ENCODE measurements at places on chromosomes 13 and 19.

GRCh38 chr19:38251564-38252051 lies 4.6 kb downstream of the PPP1R14A start:
- DNase-seq: no peak

DNA sequence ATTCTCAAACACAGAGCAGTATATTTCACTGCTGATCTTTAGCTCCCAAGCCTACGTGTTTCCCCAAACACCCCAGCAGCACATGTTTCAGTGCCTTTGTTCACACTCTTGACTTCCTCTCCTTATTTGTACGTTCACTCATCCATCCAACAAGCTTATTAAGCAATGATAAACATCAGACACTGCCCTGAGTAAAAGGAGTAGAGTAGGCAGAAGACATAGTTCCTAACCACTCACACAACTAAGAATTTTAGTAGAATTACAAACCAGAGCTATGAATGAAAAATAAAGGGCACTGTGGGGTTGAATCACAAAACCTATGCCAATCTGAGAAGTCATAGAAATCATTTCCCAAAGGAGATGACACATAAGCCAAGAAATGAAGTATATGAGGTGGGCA lies 213.5 kb downstream of the DIAPH3 start:
- no peak for DNase-seq

DNA sequence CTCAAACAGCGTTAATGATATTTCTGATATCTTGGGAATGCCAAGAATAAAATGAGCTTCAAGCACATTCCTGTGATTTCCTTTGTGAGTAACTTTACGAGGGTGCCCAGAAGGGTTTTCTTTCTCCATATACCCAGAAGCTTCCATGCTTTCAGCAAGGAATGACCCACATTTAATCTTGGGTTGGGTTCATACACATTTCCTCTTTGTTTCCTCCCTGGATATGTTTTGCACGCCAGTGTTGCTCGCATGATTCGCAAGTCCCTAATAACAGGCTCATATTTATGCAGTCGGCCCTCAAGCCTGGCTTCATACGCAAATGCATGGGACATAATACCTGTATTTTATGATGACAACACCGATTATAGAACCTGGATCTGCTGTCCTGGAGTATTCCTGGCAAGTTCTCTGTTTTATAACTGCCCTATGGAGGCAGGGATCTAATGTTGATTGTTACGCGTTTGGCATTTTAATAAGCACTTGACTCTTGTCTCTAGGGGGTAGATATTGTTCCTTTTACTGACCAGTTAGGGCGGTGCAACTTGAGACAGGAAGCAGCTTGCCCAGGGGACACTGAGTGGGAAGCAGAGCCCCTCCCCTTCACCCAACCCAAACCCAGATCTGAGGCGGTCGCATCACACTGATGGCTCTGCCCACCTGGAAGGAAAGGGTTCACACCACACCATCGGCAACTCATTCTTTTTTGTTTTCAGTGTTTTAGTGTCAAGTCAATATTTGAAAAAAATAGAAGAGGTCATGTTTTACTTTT lies 220.4 kb upstream of the SOX1 start:
- no peak for DNase-seq

DNA sequence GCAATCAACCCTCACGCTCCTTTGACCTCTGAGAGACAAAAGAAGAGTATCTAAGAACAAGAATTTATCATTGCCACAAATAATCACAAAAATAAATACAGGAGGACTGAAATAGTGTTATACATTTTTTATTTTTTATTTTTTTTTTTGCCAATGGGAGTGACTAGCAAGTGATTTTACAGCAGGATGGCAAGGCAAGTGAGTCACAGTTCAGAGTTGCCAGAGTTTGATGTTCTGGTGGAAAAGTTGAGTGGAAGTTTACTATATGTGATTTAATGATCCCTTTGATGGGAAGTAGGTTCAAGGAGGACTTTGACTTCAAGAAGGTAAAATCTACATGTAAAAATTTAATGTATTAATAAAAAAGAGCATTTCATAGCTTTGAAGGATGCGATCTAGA lies 2691.4 kb downstream of the PCDH9 start:
- DNase-seq: no peak

GRCh38 chr19:23800271-23800670 lies 41.6 kb upstream of the ZNF681 start:
- no peak for DNase-seq

- DNase-seq: no peak
Measured at GRCh38 chr19:38665950-38666662, 18.7 kb downstream of the ACTN4 start.

- DNase-seq: no peak
Measured at GRCh38 chr13:21436582-21436981, 22.5 kb downstream of the ZDHHC20 start.

DNA sequence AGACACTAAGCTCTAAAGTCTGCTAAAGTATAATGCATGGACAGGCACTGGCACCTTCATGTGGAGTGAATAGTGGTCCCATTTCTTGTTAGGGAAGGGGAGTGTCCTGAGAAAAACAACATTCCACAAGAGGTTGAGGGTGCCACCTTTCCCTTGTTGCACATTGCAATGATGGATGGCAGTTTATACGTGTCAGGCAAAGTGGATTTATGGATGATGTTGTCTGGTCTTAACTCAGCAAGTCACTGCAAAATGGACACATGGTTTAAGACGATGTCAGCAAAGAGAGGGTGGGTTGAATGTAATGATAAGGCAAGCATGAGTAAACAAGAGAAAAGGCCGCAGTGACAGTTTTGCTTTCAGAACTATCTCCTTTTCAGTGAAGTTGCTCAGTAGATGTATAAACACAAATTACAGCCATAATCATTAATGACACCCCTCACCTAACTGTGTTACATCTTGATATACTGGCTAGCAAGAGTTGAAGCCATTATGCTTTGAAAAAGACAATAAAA lies 19.6 kb upstream of the CBY2 start:
- DNase-seq: no peak

DNA sequence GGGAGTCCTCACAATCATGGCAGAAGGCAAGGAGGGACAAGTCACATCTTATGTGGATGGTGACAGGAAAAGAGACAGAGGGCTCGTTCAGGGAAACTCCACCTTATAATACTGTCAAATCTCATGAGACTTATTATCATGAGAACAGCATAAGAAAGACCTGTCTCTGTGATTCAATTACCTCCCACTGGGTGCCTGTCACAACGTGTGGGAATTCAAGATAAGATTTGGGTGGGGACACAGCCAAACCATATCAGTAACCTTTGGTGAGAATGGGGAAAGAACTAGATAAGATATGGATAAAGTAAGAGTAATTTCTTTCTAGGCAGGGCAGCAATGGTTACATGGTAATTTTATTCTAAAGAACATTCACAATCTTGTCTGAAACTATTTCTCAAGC lies 344.9 kb upstream of the KLF12 start:
- DNase-seq: no peak

GRCh38 chr19:13521066-13521465 lies 14.8 kb upstream of the CACNA1A start:
- DNase-seq: no peak

- DNase-seq: no peak
Measured at GRCh38 chr13:100601716-100602115, 13.1 kb upstream of the GGACT start.

DNA sequence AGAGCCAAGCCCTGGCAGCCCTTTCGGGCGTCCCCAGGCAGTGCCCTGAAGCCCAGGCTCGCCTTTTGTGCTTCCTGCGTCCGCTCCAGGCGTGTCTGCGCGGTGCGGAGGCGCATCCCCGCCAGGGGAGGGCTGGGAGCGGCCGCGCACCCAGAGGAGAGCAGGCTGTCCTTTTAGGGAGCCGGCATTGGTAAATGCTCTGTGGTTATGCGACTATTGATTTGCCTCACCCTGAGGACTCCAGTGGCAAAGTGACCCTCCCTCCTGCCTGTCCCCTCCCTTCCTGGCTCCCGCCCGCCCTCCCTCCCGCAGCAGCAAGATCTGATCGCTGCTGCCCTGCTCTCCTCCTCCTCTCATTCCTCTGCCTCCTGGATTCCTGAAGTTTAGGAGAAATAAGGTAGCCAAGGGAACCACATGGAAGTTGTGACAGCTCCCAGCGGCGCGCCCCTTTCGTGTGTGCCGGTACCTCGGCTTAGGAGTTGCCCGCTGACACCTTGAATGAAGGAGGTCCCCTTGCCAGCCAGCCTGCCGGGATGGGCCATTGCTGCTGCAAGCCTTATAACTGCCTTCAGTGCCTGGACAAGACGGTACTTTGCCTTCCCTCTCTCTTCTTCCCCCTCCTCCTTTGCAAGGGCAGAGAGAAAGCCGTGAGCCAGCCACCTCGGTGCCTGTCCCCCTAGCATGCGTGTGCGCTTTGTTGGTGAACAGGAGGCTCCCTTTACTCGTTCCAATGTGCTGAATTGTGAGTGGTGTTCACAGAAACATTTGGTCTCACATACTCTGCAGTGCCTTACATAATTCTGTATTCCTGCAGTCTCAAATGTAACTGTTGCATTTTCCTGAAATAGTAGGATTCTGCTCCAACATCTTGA lies 166.9 kb downstream of the SLC7A1 start:
- DNase-seq: no peak

DNA sequence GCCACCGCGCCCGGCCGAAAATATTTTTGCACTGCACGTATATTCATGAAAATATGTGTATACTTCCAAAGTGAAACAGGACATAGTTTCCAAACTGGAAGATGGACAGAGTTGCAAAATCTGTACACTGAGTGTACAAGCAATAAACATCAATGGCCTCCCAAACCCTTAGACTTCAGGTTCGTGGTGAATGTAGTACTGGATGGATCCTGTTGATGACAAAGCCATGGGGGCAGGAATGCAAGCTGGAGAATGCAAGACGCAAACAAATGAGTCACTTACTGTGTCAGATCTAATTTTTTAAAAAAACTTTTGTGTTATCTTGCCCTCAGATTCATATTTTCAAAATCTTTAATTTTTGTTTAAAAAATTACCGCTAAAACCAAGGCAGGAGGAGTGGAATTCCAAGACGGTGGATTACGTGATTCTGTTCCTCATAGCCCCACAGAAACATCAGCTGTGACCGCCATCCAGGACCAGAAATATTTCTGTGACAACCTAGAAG lies 12.7 kb upstream of the LILRA2 start:
- DNase-seq: no peak

GRCh38 chr19:11019824-11020223 lies 59.0 kb downstream of the SMARCA4 start:
- no peak for DNase-seq

GRCh38 chr19:49682274-49682673 lies 5.2 kb downstream of the PRMT1 start:
- DNase-seq: no peak

DNA sequence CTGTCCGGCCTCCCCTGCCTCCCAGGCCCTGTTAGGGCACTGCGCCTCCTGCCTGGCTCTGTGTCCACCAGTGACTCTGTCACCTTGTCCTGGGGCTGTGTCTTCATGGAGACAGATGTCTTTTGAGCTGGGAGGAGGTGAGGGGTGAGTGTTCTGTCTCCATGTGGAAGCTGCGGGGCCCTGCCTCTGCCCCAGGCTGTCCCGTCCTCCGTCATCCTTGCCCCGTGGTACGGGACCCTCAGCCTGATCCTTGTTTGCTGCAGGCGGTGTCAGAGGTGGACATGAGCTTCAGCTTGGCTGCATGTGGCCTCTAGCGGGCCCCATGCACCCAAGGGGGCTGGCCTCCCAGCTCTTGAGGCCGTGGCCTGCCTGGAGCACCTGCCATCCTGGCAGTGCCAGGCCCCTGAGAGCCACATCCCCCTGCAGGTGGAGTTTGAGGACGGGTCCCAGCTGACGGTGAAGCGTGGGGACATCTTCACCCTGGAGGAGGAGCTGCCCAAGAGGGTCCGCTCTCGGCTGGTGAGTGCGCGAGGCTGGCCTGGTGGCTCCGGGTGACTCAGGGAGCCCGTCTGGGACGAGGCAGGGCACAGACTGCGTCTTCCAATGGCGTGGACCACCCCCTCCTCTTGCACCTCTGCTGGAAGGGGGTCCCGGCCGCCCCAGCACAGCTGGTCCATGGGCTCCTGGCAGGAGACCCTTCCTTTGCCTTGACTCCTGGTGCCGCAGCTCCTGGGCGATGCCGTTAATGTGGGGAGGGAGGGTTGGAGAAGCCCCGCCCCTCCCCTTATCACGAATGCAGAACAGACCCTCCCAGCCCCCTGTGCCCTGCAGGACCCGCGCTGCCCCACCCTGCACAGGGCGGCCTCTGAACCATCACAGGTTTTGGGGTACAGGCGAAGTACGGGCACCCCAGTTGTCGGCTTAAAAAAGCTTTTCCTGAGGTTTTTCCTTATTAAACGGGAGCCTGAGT lies 181.3 kb downstream of the KDM4B start:
- DNase-seq: no peak

- no peak for DNase-seq
Measured at GRCh38 chr13:67099494-67099893, 130.6 kb downstream of the PCDH9 start.

GRCh38 chr19:5215431-5215830 lies 125.2 kb downstream of the PTPRS start:
- no peak for DNase-seq

DNA sequence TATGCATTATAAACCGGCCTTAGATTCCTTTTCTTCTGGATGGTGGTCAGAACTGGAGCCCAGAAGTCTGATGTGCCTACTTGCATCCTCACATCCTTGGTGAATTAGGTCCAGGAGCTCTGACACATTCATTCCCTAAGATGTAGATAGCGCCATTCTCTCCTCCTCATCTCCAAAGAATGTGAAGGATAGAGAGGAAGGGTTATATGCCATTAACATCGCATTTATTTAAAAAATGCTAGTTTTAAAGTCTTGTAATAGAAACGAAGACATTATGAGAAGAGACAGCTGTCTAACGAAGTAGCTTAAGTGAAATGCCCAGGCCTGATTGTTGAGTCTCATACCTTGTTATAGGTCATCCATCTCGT lies 9.7 kb downstream of the MBNL2 start:
- DNase-seq: no peak

- no peak for DNase-seq
Measured at GRCh38 chr13:44218501-44219240, 155.0 kb upstream of the SERP2 start.

- no peak for DNase-seq
Measured at GRCh38 chr13:37383856-37384370, 214.7 kb downstream of the POSTN start.

DNA sequence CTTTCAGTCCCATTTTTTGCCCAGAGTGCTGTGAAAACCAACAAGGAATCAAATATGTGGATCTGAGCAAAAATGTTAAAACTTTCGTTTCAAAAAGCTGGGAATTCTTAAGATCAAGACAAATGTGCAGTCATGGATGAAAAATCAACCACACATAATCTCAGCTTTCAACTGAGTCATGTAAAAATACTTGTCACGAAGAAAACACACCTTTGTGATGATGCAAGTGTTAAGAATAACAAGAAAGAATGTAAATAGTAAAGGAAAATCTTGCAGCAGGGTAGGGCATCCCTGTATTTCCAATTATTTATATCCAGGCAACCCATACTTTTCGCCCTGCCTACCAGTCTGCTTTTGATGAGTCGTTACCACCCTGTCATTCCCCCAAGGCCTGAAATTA lies 27.4 kb upstream of the DCLK1 start:
- DNase-seq: no peak

DNA sequence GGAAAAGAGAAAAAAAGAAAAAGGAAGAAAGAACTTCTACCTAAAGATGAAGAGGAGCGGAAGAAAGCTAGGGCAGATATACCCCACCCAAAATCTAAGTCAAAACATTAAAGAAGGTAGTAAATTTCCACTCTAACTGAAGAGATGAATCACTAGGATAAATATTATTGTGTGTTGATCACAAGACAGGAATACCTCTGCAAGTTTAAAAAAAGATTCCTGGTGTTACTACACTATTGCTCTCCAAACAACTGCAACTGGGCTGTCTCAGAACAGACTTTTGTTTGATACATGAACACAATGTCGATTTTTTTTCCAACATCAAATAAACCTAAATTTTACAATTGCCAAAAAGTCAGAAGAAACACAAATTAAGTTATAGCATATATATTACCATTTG lies 6.8 kb downstream of the HSPH1 start:
- no peak for DNase-seq

GRCh38 chr13:76131551-76131950 lies 495.4 kb downstream of the LMO7 start:
- DNase-seq: no peak
